SIG-M5 (cell line): ENCODE measurements at places on chromosomes 4 and X.

DNA sequence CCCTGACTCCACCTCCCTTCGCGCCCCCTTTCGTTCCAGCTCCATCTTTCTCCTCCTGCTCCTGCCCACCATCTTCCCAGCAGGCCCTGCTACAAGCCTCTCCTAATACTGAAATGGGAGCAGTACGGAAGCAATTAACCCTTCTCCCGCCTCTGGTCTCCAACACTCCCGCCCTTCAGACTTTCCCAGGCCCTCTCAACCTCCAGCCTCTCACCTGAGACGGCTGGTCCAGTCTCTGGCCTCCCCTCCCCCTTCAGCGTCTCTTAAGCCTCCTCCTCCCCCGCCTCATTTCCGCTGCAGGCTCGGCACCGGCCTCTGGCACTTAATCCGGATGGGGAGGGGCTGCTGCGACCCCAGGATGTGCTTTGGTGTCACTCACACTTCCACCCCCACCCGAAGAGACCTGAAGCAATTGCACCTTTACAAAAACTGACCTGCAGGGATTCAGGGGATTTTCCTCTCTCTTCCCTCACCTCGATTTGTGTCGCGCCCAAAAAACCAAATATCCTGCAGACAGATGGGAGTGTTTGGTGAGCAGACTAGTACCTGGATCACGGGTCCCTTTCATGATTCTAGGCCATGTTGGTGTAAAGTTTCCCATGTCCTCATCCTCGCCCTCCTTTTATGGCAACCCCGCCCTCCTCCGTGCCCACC is 657 bp downstream of the TCEAL8 start:
- no peak for DNase-seq

GRCh38 chr4:75071317-75071716 is 138.4 kb downstream of the PARM1 start:
- DNase-seq, result no peak

DNA sequence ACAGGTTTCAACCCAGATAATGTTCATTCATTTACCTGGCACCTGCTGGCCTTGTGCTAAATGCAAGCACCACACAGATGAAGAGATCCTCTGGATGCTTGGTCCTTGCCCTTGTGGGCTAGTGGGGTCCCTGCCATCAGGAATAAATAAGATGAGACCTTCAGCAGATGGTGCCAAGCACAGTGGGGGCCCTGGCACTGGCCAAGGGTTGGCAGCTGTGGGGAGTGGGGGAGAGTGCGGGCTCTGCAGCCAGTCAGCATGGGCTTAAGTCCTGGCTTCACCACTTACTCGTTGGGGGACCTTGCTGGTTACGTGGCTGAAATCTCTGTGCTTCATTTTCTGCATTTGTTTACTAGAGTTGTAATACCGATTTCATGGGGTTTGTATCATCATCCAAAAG is 6.9 kb downstream of the LAP3 start:
- no peak for DNase-seq

DNA sequence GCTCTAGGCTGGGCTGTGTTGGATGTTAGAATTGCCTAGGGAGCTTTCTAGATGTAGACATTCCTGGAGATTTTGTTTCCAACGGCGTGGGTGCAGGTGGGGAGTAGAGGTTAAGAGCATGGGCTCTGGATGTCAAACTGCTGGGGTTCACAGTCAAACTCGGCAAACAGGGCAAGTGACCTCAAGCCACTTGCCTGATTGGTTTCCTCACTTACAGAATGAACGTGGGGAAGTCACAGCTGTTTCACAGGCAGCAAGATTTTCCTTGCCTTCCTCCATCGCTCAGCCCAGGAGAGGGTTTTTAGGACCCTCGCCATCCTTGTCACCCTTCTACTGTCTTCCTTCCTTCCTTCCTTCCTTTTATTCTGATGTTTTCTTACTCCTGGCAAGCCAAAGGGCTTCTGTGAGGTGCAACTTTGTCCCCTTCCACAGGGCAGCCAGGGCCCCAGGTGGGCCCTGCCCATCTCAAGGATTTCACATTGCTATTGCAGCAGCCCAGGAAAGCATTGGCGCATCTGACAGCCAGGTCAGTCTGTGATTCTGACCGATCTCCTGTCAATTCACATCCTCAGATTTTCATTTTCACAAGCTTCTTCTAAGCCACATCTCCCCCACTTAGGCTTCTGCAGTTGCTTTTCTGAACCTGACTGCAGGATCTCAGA is 7.0 kb downstream of the RTL5 start:
- DNase-seq, result no peak

GRCh38 chrX:40188573-40189417 is 91.0 kb upstream of the BCOR start:
- DNase-seq, result no peak

GRCh38 chr4:101217353-101218031 is 129.8 kb downstream of the PPP3CA start:
- no peak for DNase-seq

DNA sequence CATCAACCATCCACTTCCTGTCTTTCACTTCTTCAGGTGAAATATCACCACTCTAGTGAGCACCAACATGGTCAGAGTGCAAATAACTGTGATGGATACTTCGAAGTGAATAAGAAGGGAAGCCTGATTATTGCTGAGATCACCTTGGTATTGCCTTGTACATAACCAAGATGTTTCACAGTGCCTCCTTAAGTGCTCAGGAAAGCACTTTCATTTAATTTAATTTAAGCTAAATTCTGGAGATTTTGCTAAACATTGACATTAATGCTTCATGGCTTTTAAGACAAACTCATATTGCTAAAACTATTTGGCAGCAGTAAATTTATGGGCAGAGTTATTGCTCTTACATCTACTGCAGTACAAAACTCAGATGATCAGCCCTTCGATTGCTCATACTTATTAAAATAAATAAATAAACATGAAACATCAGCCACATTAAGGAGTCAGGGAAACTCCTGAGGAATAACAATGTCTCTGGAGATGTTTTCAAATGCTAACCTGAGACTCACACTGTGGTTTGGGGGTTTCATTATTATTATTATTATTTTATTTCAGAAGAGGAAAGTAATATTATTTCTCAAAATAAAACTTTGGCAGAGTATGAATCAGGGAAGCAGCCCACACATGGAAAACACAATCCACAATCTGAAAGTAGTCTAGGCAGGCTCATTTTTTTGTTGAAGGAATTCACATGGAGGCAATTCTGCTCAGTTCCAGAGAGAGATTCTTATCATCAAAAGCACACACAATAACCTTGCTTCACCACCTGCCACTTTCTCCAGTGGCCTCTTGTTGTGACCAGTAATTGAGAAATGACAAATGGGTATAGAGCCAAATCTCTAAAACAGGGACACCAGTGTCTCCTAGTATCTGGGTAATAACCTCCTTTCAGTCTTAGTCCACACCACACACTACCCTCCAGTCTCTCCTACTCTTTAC is 344.2 kb downstream of the MAPK10 start:
- DNase-seq, result no peak

GRCh38 chr4:65791812-65792308 is 121.6 kb upstream of the EPHA5 start:
- DNase-seq, result no peak
